ENCODE measurements at places on chromosomes 4 and X.

GRCh38 chrX:124211312-124211942 lies 121.0 kb upstream of the TEX13D start:
- DNase-seq = peak; percentile 35

DNA sequence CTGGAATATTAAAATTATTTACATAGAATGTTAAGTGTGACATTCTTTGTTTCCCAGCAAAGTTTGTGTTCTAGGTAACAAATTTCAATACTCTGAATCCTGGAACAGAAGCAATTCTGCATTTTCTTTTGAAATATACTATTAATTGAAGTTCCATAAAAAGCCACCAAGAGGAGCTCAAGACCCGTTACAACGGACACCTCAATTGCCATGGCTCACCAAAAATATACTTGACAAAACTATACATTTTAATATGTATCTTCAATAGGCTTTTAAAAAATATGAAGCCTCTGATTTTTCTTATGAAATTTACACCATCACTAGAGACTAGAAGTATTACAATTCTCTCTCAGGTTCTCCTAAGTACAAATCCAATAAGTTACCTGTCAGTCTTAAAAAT lies 111.4 kb downstream of the NYX start:
- DNase-seq = no peak

DNA sequence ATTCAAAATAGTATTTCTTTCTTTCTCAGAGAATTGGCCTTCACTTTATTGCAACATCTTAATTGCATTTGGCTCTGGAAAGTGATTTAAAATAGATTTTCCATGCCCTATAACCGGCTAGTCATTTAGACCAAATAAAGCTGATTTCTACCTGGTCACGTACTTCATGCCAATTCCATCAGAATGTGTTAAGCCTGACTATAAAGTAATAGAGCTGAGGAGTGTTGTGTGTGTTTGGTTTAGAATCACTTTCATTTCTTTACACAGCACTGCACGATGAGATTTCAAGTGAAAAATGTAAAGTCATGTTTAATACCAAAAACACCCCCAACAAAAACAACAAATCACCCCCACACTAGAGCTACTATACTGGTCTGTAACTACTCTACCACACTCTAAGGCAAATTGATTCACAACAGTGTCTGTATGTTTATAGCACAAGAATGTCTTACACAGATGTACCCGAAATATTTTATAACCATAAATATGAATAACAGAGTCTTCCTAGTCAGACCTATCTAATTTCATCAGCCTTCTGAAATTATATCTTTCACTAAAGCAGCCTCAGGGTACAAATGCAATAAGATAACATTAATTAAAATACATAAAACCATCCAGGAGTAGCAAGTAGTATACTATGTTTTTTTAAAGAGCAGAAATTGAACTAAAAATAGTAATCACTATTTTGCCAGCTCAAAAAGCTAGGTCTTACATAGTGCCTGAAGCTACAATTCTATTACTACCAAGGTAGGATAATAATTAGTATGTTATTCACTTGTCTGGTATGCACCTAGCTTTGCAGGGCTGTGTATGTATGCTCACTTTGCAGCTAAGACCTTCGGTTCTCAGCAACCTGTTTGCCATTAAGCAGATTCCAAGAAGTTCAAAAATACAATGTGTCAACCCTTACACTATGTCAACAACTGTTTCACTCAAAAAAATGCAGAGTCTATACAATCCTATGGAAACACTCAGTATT lies 28.4 kb downstream of the APBB2 start:
- DNase-seq = peak; percentile 63

DNA sequence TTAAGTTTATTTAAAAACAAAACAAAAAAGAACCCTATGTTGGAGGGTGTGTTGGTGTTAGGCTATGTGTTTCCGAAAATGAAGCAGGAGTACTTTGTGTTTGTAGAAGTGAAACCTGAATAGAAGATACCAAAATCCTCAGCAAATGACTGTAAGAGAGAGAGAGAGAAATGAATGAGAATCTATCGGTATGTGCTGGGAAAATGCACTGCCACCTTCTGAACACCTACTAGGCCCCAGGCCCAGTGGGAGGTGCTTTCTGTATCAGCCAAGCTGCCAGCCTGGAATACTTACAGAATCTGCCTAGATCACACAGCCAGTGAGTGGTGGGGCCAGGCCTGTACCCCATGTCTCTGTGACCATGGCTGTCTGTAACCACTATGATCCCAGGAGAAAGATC lies 14.9 kb upstream of the PIM2 start:
- no peak for DNase-seq

GRCh38 chr4:137825505-137825904 lies 293.2 kb upstream of the PCDH18 start:
- no peak for DNase-seq

GRCh38 chr4:145681518-145681917 lies 1.6 kb downstream of the C4orf51 start:
- DNase-seq = no peak

DNA sequence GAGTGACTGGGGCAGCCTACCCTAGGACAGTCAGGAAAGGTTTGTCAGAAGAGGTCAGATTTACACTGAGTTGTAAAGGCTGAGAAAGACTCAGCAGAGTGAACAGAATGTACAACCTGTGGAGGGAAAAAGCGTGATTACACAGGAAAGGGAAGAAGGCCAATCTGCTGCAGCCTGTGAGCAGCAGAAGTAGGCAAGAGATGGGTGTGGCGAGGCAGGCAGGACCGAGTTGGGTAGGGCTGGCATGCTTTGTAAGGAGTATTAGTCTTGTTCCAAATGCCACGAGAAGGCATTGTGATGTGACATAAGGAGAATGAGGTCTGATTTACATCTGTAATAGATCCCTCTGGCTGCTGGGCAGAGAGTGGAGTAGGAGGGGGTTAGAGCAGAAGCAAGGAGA lies 12.6 kb downstream of the SGMS2 start:
- DNase-seq = no peak

- DNase-seq = peak; percentile 5
Observed at GRCh38 chr4:242121-242848, 63.0 kb downstream of the ZNF732 start.

DNA sequence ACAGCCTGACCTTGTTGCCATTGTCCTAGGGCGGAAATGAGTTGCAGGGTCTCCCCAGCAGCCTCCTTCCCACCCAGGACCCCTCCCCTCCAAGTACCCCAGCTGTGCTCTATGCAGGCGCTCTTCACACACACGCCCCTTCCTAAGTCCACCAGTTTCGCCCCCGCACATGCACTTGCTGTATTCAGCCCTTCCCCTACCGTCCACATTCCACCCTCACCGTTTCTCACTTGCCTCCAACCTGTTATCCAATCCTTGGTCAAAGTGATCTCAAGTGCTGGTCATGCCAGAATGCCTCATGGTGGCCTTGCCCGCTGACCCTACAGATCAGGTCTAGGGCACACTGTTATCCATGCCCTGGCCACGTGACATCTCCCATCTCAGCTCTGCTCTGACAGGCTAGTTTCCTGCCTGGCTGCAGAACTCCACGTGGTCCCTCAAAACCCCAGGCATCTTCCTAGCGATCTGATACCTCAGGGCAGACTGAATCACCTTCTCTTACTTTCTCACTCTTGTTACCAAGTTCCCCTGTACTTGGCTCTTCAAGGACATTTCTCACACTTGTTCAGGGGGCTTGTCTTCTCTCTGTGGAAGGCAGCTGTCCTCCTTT lies 39.7 kb downstream of the NSG1 start:
- DNase-seq = no peak
